ENCODE measurements at places on chromosomes 11 and 22.
A peak's percentile ranks its signal among the peaks of the same experiment; 100 is the strongest.

DNA sequence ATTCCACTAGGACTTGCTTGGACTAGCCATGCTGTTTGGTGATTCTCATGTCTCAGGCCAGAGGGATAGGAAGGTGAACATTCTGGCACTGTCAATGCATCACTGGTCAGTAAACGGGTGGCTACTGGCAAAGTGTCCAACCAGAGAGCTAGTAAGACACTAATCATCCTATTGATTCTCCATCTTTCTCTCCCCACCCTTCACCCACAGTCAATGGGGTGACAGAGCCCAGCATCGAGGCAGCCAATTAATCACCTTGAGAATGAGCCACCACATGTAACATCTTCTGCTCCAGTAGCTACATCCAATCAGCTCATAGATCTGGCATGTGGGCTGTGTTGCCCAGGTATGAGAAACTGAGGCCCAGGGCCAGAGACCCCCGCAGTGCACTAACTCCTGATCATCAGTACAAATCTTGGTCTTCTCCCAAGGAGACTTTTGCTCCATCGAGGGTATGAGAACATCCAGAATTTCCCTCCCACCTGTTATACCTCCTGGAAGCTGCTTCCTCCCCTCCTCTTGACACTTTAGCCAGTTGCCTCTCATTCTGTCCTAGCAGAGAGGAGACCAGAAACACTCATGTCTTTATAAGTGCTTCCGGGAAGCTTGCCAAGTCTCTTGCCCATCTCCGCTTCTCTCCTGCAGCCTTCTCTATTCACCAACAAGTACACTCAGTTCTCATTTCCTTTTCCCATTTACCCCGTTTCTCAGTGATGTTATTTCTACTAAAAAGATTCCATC is 17.0 kb downstream of the HTR3A start:
- peak; percentile 52 for DNase-seq

DNA sequence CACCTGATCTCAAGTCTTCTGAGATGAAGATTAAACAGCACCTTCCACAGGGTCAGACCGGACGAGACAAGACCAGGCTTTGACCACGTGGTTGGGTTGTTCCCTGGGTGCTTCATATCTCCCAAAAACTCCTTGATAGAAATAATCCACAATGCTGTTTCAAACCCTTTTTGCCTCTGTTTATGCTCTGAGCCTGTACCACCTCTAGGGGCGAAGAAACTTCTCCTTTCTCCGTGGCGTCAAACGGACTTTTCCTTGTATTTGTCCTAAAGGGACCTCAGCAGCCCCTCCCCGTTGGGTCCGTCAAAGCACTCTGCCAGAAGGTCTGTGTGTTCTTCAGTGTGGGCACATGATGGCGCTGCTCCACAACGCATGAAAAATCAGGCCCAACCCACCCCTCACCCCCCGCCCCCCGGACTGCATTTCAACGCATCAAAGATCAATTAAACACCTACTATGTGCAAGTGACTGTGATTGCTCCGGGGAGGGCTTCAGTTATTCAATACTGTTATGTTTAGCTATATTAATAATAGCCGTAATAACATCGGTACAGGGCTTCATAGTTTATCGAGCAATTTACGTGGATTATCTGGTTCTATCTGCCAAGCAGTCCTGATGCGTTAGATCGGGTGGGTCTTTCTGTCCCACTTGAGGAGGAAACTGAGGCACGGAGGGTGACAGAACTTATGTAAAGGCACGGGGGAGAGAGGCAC is 17.3 kb upstream of the EIF3D start:
- peak; percentile 10 for DNase-seq

DNA sequence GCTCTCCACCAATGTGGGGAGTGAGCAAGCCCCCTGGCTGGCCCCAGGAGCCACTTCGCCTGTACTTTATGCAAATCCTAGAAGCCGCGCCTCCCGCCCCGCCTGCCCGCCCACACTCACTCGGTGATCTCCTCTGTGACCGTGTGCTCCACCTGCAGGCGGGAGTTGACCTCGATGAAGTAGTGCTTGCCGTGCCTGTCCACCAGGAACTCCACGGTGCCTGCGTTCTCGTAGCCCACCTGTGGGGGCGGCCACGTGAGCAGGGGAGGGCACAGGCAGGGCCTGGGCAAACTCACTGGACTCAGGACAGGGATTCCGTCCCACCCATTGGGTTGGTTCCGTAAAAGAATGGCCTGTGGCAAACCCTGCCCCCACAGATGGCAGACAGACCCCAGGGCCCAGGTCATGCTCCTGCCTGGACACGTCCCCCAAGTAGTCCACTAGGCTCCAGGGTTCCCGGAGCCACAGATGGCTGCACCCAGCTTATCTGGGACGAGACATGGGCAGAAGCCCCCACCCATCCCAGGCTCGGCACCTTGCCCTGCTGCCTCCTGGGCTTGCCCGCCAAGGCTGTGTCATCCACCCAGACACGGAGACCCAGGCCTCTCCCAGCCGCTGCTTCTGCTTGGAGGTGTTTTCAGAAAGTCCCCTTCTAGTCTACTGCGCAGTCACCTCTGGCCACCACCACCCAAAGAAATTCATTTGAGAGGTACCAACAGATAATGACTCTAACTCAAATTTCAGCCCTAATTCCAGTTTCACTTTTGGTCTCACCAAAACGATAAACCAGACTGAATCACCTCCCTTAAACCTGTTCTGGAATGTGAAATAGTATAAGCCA is 12.1 kb downstream of the LRFN4 start:
- DNase-seq: no peak

GRCh38 chr11:57885298-57886050 is 123.9 kb downstream of the CTNND1 start:
- DNase-seq: no peak

DNA sequence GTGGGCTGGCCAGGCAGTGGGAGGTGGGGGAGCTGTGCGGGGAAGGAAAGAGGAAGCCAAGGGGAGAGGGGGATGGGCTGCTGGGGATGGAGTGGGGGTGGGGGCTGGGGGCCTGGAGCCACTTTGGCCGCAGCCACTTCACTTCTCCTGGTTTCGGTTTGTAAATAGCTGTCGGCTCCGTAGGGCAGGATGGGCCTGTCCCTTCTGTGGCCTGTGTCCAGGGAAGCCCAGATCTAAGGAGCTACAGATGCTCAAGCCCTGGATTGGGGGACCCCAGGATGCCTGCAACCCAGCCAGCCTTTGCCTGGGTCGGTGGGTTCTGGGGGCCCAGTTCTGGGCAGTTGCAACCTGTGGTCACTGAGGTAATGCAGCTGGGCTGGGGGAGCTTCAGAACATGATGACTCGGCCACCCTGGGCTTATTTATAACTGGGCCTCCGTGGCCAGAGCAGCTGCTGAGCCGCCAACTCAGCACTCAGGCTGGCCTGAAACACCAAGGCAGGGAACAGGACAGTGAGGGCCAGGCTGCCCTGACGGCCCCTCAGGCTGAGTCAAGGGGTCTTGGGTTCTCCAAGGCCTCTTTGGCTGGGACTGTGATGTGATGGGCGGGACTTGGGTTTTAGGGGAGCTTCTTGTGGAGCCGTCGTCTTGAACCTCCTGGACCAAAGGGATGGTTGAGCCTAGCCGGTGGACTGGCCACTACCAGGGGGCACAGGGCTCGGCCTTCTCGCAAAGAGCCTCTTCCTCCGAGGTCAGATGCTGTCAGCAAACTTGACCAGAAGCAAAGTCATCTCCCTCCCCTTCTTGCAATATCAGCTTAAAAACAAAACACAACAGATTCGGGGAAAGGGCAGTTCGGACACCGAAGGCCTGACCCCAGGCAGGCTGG is 15.0 kb upstream of the SLC39A13 start:
- no peak for DNase-seq

DNA sequence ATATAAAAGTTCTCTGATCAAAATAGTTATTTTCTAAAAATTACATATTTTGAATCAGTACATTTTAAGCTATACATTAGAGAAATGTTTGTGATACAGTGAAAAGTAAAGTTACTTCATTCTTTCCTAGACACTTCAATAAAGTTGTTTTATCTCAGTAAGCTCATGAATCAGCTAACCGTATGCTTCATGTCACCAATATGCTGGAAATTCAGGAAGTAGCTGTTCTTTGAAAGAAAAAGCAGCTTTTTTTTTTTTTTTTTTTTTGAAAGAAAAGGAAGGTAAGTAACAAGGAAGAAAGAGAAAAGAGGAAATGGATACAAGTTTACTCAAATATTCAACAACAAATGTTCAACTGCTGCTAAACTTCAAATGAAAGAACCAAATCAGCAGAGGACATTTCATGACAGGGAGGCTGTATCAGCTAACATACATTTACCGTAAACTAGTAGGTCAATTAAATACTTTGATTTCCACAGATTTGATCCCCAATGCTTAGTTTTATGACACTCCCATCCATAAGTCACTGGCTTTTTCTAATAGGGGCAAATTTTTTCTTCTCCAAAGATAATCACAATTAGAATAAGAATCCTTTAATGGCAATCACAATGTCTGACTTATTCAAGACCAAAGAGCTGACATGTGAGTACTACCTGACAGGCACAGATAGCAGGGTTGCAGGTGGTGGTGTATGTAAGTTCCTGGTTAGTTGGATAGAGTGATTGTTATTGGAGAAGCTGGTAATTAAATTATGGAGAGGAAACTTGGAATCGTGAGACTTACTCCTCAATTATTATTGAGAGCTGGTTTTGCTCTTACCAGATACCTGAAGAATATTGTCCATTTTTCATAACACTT is 754 bp downstream of the OR52A1 start:
- no peak for DNase-seq

GRCh38 chr11:133984828-133985227 is 28.1 kb upstream of the IGSF9B start:
- no peak for DNase-seq

Measured in NCI-H774 (cell line).